Fibroblast of upper back skin (primary cell): ENCODE measurements at places on chromosomes 2 and 18.

- DNase-seq, result no peak
Measured at GRCh38 chr18:49515516-49515915, 28.5 kb upstream of the C18orf32 start.

DNA sequence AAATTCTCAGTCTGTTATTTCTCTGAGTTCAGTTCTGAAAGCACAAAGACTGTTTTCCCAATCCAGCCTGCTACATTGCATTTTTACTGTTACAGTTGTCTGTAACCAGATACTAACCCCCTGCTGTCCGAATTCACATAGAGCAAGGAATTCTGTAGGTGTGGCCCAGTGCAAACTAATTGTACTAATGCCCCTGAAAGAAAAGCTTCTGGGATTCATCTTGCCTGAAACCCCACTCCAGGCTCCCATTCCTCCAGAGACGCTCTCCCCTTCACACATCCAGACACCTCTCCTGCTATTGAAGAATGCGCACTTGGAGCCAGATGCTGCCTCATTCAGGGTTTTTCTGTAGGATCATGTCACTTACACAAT lies 127.0 kb downstream of the TTC32 start:
- peak; percentile 52 for DNase-seq

DNA sequence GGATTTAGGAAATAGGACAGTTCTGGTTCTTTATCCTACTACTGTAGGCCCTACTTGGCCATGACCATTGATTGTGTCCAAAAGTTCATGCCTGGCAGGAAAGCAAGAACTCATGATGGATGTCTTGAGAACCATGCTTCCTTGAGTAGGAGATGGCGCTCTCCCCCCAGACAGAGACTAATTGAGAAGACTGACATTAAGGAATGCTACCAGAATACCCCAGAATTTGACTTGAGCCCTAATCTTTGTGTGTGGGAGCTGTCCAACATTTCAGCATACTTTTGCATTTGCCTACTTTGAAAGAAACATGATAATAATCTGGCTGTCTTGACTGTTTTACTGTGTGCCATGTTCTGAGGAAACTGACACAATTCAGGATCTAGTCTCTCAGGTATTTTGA lies 23.3 kb downstream of the MAPRE3 start:
- DNase-seq, result peak; percentile 19

GRCh38 chr2:119417908-119418307 lies 13.7 kb upstream of the TMEM37 start:
- no peak for DNase-seq

- DNase-seq, result peak; percentile 41
Measured at GRCh38 chr18:45765796-45766195, 41.8 kb downstream of the SLC14A1 start.

GRCh38 chr2:159186462-159186861 lies 100.0 kb downstream of the WDSUB1 start:
- DNase-seq, result no peak

- DNase-seq, result no peak
Measured at GRCh38 chr2:9769171-9770005, 73.9 kb upstream of the TAF1B start.

DNA sequence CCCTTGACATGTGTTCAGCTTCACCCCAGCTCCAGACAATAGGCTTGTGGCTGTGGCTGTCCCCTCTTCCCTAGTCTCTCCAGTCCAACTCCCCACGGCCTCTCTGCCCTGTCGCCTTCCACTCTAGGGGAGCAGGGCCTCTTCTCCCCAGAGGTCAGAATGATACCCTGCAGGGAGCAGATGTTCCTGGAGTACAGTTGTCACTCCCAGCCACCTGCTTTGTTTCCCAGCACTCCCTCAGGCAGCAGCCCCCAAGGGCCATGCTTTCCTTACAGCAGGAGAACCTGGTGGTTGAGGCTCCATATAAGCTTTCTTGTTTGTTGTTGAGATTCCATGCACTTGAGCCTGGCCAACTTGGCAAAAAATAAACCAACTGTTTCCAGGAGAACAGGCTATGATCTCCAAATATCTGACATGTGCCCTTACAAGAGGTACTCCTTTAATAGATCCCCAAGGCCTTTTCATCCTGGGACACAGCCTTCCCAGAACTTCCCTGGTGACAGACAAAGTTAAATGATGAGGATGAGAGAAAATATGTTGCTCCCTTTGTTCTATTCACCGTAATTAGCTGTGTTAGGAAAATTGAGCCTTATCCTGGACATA lies 45.1 kb downstream of the DPYSL5 start:
- no peak for DNase-seq

- no peak for DNase-seq
Measured at GRCh38 chr2:133569286-133569830, 1.1 kb upstream of the NCKAP5 start.

GRCh38 chr2:80489717-80490116 lies 185.2 kb upstream of the LRRTM1 start:
- DNase-seq, result peak; percentile 77

GRCh38 chr2:191363267-191363666 lies 118.1 kb downstream of the MYO1B start:
- no peak for DNase-seq

DNA sequence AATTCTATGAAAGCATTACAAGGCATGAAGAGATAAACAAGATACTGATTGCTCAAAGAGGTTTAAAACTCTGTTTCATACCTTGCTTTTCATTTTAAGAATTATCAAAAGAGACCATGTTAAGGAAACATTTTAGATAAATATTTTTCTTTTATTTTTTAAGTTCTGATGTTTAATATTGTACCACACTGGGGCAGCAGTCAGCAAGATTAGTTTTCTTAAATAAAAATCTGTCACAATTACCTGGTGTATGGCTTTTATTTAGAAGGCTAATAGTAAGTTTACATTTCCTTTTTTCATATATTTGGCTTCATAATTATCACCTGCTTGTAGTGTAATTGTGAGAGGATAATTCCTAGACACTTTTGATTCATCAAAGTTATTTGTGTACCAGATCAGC lies 46.4 kb downstream of the ZNF804A start:
- peak; percentile 9 for DNase-seq

GRCh38 chr2:14140009-14140550 lies 492.4 kb upstream of the LRATD1 start:
- DNase-seq, result no peak

DNA sequence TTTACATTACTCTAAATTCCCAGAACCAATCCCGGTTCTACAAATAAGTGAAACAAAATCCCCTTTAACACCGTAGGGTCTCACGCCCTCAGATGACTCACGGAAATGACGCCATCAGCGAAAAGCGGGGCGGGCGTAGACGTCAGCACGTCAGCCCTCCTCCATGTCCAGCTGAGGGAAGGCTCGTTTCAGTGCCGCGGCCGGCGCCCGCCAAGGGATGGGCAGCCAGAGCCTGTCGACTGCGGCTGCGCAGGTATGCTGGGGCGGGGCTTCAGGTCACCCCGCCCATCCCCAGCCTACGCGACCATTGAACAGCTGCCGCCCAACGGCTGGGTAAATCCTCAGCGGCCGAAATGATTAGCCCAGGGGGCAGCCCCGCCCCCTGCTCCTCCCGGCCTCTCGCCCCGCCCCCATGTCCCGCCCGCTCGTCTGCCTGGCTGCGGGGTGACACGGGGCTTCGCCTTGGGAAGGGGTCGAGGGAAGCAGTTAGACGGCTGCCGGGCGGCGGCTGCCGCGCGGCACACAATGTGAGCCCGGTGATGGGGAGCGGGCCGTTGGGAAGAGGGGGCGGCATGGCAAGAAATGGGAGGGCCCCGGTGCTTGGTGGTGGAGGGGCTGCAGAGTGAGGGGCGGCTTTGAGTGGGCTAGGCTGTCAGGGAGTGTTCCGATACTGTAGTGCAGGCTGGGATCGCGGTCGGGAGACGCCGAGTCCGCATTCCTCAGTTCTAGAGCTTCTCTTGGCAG lies at the start of gene NBEAL1:
TSS of gene NBEAL1 (plus strand) at position 420 of the 744 bp plus-strand sequence. CDS start 1,510 bp downstream, outside the sequence.
- DNase-seq, result peak; percentile 99

- DNase-seq, result peak; percentile 78
Measured at GRCh38 chr18:12271376-12272235, 17.4 kb downstream of the CIDEA start.

DNA sequence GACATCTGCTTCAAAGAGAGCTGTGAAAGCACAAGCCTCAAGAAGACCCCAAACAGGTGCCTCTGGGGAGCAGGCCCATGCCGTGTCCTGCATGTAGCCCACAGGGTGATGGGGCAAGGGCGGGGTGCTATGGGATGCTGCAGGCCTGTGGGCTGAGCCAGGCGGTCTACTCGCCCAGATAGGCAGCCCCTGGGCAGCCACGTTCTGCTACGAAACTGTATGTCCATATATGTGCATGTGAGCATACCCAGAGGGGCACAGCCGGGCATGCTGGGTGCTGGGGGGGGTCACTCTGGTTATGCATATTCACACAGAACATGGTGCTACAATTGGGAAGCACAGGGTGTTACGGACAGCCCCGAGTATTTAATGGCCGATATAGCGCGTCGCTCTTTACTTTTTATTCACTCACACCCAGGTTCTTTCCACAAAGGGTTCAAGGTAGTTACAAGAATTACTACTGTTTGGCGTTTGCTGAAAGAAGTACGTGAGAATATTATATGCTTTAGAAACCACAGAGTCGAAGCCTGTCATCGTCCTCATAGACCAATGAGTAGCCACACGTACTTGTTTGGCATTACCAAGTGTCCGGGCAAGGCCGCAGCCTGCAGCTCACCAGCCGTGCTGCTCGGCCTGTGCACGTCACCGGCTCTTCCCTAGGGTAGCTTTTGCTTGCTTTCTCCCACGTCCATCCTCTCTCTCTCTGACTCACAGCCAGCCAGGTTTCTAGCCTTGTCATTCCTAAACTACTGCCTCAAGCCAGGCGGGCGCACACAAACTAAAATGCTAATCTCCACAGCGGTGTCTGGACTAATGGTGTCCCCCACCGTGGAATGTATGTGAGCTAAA lies 14.4 kb downstream of the MTERF4 start:
- DNase-seq, result no peak

- DNase-seq, result peak; percentile 63
Measured at GRCh38 chr2:150630587-150631235, 143.2 kb upstream of the RND3 start.

DNA sequence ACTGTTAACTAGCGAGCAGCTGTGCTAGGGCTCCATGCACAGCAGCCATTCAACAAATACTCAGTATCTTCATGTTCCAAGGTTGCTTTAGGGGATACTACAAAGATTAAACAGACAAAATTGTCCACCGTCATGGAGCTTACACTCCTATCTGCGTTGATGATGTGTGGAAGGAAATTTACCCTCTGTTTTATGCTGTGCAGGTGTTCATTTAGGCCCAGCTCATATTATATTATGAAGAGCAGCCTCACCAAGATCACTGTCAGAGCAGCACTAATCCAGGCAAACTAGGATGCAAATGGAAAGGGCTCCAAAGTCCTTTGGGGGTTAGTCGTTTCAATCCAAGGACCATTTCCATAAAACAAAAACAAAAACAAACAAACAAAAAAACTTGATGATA lies 13.4 kb upstream of the WIPF1 start:
- no peak for DNase-seq

GRCh38 chr2:57880446-57880845 lies 166.2 kb upstream of the VRK2 start:
- DNase-seq, result no peak

DNA sequence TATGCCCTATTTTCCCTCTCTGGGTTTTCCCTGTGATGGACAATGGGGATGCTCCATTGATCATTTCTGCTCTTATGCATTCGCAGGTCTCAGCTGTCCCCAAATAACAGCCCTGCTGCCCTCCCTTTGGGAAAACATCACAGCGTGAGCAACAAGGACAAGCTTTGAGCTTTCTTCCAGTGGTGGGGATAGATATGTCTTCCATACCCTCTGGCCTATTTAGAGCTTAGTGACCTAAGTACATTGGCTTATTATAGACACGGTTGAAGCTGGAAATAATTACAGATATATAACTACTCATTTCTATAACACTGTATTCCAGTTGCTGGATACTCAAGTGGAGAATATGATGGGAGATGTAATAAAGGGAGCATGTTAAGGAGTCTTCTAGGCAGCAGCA lies 304.3 kb upstream of the MGAT5 start:
- DNase-seq, result no peak

DNA sequence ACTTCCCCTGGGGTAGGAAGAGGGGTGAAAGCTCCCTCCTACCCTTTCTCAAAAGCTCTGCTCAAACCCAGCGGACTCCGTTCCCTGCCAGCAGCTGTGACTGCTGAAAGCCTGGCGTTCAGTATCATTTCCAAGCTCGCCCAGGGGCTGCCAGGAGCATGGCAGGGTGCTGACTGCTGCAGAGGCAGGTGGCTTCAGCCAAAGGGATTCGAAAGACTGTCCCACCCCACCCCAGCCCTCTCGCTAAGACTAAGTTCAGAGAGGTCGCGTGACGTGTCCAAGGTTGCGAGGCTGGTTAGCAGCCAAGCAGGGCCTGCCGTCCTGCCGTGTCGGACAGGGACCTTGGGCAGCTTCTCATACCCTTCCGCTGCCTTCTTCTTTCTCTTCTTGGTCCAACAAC lies 72.3 kb upstream of the RAB12 start:
- no peak for DNase-seq
